ENCODE measurements at places on chromosomes 4 and X.

GRCh38 chr4:126647756-126648397, 984.9 kb upstream of the INTU start:
- DNase-seq: no peak

- no peak for DNase-seq
Observed at GRCh38 chr4:186758929-186759682, 35.5 kb upstream of the FAT1 start.

- no peak for DNase-seq
Observed at GRCh38 chr4:68874507-68874906, 58.7 kb downstream of the UGT2B10 start.

- DNase-seq: peak; percentile 57
Observed at GRCh38 chr4:3322059-3322550, 29.3 kb downstream of the RGS12 start.

GRCh38 chrX:110145854-110146253, 142.9 kb downstream of the TMEM164 start:
- peak; percentile 37 for DNase-seq

DNA sequence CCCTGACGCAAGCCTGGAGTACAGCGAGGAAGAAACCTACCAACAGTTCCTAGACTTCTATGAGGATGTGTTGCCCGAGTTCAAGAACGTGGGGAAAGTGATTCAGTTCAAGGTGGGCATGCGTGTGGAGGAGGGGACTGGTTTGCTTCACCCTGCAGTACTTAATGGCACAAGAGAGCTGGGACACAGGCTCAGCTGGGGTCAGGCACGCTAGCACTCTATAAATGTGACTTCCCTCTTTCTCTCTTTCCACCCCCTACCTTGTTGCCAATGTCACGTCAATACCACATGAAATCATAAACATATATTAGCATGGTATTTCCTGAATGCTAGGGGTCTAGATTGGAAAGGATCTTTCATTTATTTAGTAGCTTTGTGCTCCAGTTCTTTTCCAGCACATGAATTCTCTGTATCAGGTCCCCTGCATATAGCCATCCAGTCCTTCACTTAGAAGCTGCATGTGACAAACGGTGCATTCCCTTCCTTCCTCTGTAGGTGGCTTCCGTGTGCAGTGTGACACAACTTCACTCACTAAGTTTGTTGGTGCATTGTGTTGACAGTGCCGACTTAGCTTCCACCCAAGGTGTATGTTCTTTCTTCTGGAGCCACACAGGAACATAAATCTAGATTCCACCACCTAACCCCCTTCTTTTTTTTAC, 25.6 kb downstream of the ZRSR2 start:
- DNase-seq: peak; percentile 14

GRCh38 chr4:53618321-53618720, 27.0 kb upstream of the LNX1 start:
- no peak for DNase-seq

- no peak for DNase-seq
Observed at GRCh38 chr4:114108869-114109268, 129.4 kb upstream of the ARSJ start.

- no peak for DNase-seq
Observed at GRCh38 chrX:48504261-48504660, 4.5 kb upstream of the PORCN start.

DNA sequence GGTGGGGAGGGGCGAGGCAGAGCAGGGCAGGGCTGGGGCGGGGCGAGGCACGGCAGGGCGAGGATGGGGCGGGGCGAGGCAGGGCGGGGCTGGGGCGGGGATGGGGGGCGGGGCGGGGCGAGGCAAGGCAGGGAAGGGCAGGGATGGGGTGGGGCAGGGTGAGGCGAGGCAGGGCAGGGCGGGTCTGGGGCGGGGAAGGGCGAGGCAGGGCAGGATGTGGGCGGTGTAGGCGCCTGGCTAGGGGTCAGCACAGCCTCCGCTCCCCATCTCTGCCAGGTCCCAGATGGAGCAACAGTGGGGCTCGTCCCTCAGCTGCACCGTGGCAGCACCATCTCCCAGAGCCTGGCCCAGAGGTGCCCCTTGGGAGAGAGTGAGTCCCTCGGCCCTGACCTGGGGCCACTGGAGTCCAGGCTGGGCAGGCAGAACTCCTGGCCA, 4.2 kb upstream of the SRPK3 start:
- DNase-seq: no peak

DNA sequence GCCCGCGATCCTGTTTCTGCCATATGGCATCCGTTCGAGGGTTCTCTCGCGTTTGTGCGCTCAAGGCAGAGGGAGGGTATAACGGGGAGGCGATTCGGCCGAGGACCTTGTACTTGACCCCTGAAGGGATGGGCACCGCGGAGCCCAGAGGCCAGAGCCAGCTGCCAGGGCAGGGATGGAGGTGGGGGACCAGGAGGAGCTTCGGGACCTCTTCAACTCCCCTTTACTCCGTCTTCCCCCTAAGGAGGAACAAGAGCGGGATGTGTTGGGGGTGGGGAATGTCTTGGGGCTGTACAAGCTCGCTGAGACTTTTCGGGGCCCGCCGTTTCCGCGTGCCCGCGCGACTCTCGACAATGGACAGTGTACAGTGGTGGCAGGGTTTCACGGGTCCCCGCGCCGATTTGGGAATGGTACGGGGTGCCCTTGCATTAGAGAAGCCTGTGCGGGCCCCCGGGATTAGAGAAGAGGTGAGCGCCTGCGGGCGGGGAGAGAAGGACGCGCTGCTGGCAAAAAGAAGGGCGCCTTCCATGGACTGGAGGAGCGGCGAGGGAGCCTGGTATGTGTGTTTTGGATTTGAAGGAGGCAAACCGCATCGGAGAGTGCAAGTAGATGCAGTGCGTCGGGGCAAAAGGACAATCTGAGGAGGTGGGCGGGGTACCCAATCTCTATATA, 760 bp downstream of the UGT8 start:
- peak; percentile 8 for DNase-seq

GRCh38 chr4:59223292-59223941, 1976.7 kb upstream of the ADGRL3 start:
- DNase-seq: no peak

DNA sequence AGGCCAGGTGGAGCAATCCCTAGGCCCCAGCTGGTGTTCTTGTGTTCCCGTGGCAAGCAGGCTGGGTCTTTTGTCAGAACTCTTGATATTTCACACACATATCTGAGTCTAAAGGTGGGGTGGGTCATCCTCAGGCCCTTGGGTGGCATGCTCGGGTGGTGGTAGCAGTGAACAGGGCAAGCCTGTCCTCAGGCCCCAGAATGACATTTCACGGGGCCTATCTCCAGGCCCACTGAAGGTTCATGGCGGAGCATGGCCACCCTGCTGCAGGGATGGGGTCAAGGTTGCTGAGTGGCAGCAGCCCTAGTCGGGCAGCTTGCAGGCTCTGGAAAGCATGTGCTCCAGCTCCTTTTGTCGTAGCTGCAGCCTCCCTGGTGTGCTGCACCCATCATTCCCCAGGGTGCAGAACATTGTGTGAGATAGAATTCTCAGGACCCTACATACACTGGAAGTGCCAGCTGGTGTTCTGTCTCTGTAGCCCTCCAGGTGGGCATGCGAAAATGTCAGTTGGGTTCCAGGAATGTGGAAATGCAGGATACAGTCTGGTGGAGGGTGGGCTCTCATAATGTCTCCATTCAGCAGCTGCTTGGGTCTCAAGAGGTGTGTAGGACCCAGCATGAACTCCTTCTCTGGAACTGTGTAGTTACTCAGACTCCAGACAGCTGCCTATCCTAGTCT, 1571.8 kb downstream of the STIM2 start:
- no peak for DNase-seq

GRCh38 chr4:40334591-40335524, at the start of gene CHRNA9:
TSS of gene CHRNA9 (plus strand) at chr4:40335333. CDS start at chr4:40335468, 135 bp downstream.
- DNase-seq: no peak

DNA sequence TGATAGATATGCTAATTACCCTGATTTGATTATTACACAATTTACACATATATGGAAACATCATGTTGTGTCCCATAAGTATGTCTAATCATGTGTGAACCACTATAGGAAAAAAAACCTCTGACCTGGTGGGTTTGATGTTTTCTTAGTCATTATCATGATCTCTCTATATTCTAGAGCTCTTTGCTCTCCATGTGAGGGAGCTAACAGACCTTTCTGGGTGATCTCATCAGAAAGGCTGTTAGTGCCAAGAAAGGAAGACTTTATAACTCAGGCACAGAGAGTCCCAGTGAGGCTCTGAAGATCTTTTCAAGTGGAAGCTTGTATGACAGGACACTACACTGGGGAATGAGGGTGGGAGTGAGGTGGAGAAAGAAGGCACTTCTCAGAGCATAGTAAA, 527.7 kb upstream of the MAGEB2 start:
- DNase-seq: peak; percentile 43

- DNase-seq: no peak
Observed at GRCh38 chr4:150591904-150592303, 10.0 kb downstream of the MAB21L2 start.

GRCh38 chrX:49932791-49933190, 10.4 kb downstream of the CLCN5 start:
- no peak for DNase-seq

GRCh38 chrX:86329174-86329573, 180.9 kb downstream of the DACH2 start:
- no peak for DNase-seq

- no peak for DNase-seq
Observed at GRCh38 chr4:186151499-186151898, 39.9 kb upstream of the CYP4V2 start.

DNA sequence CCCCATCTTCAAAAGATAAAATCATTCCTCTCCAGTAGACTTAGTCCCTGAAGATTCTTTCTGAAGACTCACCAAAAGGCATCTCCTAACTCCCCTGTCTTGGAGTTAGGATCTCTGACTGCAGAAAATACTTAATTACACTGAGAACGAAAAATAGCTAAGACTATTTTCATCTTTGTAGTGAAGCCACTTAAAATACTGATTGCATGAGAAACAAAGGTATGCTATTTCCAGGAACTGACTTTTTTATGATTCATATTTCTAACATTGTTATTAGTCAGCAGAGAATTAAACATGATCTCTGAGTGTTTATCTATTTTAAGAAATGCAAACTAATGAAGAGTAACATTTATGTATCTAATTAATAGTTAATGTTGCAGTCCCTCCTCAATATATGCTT, 71.8 kb upstream of the NR3C2 start:
- DNase-seq: peak; percentile 5

DNA sequence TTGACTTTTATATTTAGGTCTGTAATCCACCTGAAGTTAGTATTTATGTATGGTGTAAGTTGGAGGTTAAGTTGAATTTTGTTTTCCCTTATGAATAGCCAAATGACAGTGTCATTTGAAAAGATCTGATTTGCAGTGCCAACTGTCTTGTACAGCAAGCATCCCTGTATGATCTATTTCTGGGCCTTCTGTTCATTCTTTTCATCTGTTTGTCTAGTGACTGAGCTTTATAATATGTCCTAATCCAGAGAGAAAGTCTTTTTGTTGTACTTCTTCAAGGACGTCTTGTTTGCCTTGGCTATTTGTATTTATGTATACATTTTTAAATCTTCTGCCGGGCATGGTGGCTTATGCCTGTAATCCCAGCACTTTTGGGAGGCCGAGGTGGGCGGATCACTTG, 39.6 kb downstream of the CDKL5 start:
- no peak for DNase-seq

GRCh38 chrX:37378404-37378803, 29.2 kb downstream of the PRRG1 start:
- no peak for DNase-seq

GRCh38 chr4:7632341-7632740, 197.6 kb upstream of the PSAPL1 start:
- DNase-seq: no peak

- no peak for DNase-seq
Observed at GRCh38 chr4:68883870-68884269, 67.7 kb downstream of the UGT2A3 start.

- no peak for DNase-seq
Observed at GRCh38 chr4:7384003-7384928, 50.5 kb downstream of the PSAPL1 start.

Data from AG08396 (cell line).